Brain microvascular endothelial cell (primary cell): ENCODE measurements at places on chromosomes 6 and 20.

DNA sequence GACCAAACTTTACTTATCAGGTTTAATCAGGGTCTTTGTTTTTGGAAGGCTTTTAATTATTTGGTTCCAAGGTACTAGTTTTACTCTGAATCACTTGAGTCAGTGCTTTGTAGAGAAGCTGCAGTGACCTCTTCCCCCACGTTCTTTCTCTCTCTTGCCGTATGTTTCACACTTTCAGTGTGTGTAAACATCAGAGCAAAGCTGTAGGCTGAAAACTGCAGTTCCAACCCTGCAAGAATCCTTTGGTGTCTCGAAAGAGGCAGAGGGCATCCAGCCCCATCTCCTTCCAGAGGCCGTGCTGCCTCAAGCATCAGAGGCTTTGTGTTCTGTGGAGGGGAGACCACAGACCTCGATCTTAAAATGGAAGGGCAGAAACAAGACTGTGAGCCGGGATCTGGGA lies 42.1 kb downstream of the CFAP61 start:
- no peak for DNase-seq

DNA sequence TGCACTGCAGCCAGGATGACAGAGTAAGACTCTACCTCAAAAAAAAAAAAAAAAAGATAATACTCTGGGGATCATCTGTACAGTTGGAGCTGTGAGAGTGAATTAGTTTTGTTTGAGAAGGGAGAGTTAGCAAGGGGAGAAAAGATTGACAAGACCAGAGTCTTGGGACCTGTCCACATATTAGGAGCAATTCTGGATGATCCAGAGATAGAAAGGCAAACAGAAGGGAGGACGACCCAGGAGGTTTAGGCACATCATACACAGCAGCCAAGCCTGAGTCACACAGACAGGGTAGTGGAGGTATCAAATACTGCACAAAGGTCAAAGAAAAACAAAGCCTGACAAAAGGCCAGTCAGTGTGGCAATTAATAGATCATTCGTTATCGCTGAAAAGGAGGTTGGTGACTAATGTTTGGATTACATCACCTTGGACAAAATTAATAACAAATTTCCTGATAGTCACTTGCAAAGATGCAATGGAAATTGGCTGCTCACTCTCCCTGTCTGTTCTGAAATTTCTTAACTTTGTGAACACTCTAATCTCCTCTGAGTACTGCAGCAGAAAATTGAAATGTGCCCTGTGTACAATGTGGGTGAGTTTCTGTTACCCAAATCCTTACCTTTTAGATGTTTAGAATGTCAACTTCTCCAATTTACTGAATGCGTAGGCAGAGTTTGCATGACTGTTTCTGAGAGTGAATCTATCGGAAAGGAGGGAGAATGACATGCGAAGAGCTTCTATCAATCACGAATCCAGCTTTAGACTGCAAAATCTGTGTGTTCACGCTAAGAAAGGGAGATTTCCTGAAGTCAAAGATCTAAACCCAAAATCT lies 105.4 kb downstream of the TSHZ2 start:
- DNase-seq: no peak

- DNase-seq: no peak
Observed at GRCh38 chr20:17613328-17614175, 43.7 kb downstream of the DSTN start.

DNA sequence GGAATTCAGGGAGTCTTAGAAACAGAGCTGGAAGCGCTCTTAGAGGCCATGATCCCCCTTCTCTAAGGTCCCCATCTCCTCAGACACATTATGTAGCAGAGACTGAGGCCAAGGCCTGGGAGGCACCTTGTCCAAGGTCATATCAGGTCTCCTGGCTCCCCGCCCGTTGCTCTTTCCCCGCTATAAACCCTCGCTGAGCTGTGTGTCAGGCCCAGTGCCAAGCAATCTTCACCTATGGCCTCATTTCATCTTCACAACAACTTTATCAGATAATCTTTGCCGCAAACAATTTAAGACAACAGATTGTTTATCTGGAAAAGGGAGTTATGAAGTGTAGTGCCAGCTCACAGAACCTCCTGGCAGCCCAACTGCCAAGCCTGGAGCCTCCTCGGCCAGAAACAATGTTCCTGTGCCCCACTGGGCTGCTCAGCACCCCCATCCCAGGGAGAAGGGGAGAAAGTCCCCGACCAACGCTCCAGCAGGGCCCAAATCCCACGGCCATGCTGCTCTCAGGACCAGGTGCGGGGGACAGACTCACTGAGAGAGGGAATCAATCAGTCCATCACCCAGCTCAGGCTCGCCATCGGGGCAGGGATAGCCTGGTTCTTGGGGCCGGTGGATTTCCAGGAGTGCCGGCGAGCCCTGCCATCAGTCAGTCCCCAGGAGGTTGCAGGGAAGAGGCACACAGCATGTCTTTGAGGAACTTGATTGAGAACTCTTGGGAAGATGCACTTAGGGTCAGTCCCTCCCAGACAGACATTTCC lies 16.9 kb upstream of the FANCE start:
- DNase-seq: no peak

GRCh38 chr6:21747441-21747840 lies 153.9 kb downstream of the SOX4 start:
- DNase-seq: no peak

DNA sequence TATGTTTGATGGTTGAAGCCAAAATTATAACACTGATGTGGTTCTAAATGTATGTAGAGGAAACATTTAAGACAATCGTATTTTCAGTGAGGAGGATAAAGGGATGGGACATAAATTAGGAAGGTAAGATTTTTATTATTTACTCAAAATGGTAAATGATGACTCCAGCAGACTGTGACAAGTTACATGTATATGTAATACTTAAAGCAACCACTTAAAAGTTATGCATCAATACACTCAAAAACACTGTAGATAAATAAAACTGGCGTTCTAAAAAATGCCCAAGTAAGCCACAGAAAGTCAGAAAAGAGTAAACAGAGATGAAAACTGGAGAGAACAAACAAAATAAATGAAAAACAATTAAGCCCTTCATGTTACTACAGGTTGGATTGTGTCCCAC lies 18.7 kb downstream of the HLA-DMB start:
- DNase-seq: no peak

DNA sequence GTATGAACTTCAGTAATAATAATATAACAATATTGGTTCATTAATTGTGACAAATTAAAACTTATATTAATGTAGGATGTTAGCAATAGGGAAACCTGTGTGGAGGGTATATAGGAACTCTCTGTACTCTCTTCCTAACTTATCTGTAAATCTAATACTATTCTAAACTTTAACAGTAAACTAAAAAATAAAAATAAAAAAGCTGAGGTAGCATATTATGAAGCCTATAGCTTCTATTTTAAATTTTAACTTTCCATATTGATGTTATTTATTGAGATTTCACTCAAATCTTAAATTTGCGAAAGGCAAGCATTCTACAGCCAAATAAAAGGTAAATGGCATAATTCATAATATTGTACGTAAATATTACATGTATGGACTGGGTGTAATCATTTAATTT lies 326.4 kb downstream of the MEI4 start:
- no peak for DNase-seq

GRCh38 chr20:51438136-51438535 lies 104.4 kb downstream of the NFATC2 start:
- no peak for DNase-seq

DNA sequence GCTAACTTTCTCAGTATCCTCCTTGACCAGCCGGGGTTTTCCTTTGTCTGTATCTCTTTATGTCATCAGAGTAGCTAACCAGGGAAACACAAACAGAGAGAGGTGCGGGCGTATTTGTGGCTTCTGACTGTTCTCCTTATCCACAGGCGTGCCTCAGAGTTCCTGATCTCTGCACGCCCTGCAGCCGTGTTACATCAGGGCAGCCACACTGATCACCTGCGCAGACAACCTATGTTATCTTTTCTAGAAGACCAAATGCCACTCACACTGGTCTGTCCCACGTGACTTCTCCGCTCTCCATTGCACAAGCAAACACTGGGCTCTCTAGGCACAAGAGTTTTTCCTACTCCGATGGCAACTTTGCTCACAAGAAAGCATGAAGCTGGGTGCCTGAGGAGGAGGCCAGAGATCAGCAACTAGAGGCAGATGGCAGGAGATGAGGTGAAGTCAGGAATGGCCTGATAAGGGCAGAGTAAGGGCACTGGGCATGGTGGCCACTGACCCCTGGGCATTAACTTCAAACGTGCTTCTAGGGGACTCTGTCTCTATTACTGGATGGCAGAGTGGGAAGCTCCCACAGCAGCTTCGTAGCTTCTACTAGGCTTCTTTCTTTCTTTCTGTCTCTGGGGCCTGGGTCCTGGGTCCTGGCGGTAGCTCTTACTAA lies 4.5 kb downstream of the PDE10A start:
- DNase-seq: peak; percentile 30

DNA sequence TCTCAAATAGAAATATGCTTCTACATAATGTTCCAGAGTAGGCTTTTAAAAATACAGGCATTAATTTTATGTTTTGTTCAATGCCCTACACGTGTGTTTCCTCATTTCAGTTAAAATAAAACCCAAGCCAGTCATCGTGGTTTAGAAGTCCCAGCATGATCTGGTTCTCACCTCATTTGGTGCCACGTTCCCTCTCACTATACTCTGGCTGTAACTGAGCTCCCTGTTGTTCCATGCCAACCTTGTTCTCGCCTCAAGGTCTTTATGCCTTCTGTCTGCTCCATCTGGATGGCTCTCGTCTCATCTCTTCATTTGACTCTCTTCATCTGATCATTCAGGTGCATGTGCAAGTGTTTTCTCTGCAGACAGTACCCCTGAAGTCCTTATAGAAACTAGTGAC lies 32.6 kb downstream of the HDGFL1 start:
- DNase-seq: no peak

DNA sequence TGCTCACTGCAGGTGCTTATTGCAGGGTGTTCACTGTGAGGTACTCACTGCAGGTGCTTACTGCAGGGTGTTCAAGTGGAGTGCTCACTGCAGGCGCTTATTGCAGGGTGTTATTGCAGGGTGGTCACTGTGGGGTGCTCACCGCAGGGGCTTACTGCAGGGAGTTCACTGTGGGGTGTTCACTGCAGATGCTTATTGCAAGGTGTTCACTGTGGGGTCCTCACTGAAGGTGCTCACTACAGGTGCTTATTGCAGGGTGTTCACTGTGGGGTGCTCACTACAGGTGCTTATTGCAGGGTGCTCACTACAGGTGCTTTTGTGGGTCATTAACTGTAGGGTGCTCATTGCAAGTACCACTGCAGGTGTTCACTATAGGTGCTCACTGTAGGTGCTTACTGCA lies 20.2 kb downstream of the APMAP start:
- DNase-seq: no peak

- DNase-seq: peak; percentile 45
Observed at GRCh38 chr6:107237992-107238660, 122.8 kb upstream of the BEND3 start.

DNA sequence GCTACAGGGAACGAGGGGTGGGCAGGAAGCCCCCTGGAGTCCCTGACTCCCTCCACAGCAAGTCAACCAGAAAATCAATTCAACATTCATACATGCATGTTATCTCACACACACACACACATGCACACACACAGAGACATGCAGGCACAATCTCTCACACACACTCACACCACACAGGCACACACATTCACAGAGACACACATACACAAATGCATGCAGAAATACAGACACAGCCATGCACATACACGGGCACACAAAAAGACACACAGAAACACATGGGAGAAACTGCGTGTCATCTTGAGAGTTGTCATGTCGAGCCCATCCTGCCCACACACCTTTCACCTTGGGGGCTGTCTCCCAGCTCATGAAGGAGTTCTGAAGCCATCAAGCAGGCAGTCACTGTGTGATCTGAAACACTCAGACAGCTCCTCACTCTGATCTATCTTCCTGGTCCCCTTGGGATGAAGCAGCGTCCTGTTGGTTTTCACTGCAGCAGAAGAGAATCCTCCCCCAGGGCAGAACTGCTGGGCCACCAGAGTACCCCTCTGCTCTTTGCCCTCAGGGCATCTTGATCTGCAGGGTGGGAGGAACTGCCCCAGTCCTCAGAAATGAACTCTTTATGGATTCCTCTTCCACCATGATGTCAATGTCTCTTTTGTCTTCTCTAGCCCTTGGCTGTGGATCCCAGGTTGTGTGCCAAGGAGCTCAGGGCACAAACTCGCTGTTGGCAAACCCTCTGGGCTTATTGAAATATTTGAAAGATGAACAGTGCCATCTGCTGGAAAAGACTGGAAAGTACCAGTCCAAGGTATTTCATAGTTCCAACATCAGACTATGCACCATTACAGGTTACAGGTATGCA lies 8.8 kb downstream of the RAET1L start:
- DNase-seq: peak; percentile 51

DNA sequence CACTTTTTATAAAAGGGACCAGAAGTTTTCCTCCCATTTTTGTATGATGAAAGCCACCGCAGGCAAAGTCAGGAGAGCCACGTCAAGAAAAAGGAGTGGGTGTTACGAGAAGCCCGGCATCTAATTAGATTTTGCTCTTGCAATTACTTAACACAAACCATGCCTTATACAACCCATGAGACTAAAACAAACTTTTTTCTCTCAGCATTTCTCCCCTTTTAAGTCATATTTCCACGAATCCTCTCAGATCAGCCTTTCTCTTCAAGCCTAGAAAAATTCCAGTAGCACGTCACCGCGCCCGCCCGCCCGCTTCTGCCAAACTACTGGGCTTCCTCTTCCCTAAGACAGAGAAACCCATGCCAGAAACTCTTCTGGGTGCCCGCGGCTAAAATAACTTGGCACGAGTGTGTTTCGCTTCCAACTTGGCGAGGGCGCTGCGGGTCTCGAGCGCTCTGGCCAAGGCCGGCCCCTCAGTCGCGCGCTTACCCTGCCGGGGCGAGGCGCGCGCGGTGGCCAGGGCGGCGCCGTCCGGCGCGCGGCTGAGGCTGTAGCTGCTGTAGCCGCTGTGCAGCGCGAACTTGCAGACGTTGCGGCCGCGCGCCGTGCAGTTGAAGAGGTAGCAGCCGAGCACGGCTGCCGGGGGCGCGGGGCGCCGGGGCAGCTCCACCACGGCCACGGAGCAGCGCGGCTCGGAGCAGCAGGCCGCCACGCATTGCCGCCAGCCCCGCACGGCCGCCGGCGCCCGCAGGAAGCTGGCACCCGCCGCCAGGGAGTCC lies 1.0 kb downstream of the LRP11 start:
- no peak for DNase-seq

GRCh38 chr6:4372866-4373265 lies 237.5 kb upstream of the ECI2 start:
- no peak for DNase-seq
